Mesothelial cell of epicardium (in vitro differentiated cells): ENCODE measurements at places on chromosomes 13 and 19.

DNA sequence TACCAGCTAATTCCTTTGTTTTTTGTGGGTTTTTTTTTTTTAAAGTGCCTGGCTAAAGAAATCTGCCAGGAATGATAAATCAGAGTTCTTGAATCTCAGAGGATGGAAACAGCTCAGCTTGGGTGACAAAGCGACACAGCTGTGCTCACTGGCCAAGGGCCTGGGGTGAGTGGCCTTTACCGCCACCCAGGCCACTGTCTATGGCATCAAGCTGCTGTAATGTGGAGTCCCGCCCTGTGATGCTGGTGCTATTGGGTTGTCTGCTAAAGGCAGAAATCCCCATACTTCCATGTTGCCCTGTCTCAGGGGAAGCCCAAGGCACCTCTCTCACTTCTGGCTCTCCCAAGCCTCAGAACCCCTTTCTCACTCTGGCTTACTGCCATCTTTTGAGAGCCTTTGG, 82.6 kb upstream of the FARP1 start:
- no peak for DNase-seq

DNA sequence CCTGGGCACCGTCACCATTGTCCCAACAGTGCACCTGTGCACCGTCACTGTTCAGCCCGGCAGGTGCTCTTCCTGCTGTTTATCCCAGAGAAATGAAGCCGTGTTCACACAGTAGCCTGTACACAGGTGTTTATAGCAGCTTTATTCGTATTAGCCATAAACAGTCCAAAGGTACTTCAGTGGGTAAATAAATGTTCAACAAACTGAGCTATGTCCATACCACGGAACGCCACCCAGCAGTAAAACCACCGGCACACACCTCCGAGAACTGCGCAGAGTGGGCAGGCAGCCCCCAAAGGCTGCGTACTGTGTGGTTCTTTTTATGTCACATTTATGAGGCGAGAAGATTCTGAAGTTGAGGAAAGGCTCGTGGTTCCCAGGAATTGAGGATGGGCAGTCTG, 44.9 kb upstream of the DCUN1D2 start:
- no peak for DNase-seq

GRCh38 chr19:44719262-44719701, 20.3 kb downstream of the CEACAM16 start:
- no peak for DNase-seq

DNA sequence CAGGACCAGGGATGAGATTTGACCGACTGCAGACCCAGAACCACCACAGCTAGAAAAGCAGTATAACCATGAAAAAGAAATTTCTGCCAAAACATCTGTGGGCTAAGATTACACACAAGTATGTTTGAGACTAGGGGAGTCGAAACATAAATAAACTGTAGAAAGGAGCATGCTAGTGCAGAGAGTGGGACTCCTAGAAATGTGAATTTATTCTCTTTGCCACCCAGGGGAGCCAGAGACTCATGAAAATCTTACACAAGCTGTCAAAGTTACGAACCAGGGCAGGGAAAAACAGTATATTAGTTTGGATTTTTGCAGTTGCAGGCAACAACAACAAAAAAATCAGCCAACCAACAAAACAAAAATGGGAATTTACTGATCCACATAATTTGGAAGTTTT, 12.3 kb upstream of the HSPH1 start:
- DNase-seq: no peak

- no peak for DNase-seq
Observed at GRCh38 chr19:596263-596655, 6.6 kb downstream of the HCN2 start.

- no peak for DNase-seq
Observed at GRCh38 chr13:39448834-39449233, 154.2 kb downstream of the LHFPL6 start.
